Coronary artery (tissue), 2 donors: ENCODE measurements at places on chromosomes 7 and 10.

DNA sequence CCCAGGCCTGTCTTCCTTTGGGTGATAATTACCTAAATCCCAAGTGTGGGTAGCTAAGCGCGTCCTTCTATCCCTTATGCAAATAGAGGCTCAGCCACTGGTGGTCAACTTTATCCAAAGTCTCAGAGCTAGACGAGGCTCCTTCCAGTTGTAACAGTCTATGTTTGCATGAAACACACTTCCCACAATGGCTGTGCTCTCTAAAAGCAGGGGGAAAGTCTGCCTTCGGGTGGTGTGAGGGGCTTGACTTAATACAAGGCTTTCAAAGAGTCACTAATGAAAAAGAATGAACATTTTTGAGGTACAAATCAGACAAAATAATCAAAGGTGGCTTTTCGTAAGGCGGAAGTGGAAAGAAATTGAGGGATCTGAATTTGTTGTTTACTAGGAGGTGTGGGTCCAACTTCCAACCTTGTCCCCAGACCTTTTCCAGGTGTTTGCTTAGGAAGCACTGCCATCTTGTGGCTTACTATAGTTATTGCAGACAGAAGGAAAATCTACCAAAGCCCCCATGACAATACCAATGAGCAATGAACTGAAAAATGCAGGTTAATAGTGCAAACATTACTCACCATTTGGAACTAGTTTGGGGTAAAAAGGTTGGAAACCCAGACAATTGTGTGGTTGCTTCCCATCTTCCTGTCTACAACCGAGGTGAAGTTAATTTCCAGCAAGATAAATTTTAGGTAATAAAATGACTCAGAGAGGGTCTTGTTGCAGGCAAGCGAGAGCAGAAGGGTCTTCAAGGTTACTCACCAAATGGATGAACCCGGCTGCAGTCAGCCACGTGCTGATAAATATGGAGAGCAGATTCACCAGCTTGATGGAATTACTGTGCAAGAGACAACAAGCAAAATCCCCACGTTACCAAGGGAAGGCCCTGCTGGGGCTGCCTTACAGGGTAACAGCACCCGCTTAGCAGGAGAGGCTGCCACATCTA is 525.7 kb downstream of the KCNMA1 start:
- no peak for DNase-seq

DNA sequence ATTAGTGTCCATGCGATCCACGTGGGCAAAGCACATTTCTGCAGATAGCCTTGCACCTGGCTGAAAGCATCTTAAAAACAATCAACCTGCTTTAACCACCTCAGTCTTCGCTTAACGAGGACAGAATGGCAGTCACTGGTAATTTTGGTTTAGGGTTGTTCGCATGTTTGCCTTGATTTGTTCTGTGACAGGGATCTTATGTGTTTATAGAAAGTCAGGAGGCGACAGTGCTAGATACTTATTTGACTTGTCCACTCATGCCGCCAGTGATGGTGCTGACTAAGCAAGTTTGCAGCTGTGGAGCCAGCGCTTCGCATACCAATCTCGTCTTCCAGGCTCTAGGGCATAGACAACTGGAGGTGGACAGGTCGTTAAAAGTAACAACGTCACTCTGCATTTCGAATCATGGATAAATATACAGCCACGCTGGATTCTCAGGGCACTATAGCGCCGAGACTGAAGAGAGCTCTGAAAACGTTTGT is 1.2 kb upstream of the TMEM243 start:
- DNase-seq = no peak

GRCh38 chr10:122647383-122647968 is 52.2 kb downstream of the C10orf120 start:
- peak; percentile 55 for DNase-seq

DNA sequence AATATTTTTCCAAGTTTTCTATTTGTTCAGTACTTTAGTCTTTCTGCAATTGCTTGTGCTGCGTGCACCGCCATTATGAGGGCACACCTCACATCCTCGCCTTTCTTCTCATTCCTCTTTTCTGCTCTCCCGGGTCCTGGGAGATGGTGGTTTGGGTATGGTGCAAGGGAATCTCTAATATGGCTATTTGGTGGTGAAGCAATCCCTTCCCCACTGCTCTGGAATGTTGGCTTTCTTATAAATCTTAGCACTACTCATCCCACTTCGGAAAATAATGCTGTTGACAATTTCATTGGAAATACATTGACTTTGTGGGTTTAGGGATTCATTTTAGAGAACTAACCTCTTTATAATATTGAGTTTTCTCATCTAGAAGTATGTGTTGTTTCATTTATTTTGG is 1.9 kb upstream of the GCK start:
- no peak for DNase-seq

GRCh38 chr10:92969151-92969550 is 91.4 kb upstream of the CYP26C1 start:
- no peak for DNase-seq

GRCh38 chr7:23332910-23333612 is 33.9 kb downstream of the MALSU1 start:
- DNase-seq = no peak

DNA sequence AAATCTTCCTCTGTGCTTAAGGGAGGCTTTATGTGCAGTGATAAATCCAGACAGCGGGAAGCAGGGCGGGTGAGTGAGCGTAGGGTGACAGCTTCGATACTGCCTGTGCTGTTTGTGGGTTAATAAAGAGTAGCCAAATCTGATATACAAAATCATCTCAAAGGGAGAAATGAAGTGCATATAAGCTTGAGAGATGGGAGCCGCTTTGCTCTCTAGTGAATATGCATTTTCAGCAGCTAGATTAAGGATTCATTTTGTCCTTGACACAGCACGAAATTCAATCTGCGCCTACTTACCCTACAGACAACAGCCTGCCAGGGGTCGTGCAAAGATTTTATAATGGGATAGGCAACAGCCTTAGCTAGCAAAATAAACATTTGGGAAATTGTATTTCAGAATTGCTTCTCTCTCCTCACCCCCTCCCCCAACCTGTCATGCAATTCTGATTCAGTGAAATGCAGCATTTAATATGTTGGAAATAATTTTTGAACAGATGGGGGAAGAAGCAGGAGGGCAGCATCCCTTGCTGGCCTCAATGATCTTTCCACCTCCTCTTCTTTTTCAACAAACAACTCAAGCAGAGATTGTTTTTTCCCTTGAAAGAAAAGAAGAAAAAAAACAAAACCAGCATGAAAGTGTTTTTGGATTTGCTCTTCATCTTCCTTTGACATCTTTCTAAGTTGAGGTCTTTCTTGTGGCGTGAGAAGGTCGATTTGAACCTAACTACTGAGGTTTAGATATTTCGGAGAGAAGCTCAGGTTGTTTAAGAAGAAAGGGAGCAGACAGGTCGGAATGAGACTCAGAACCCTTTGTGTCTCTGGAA is 117.9 kb downstream of the AOAH start:
- DNase-seq = no peak

- no peak for DNase-seq
Observed at GRCh38 chr10:124709861-124710260, 34.3 kb downstream of the FAM53B start.

DNA sequence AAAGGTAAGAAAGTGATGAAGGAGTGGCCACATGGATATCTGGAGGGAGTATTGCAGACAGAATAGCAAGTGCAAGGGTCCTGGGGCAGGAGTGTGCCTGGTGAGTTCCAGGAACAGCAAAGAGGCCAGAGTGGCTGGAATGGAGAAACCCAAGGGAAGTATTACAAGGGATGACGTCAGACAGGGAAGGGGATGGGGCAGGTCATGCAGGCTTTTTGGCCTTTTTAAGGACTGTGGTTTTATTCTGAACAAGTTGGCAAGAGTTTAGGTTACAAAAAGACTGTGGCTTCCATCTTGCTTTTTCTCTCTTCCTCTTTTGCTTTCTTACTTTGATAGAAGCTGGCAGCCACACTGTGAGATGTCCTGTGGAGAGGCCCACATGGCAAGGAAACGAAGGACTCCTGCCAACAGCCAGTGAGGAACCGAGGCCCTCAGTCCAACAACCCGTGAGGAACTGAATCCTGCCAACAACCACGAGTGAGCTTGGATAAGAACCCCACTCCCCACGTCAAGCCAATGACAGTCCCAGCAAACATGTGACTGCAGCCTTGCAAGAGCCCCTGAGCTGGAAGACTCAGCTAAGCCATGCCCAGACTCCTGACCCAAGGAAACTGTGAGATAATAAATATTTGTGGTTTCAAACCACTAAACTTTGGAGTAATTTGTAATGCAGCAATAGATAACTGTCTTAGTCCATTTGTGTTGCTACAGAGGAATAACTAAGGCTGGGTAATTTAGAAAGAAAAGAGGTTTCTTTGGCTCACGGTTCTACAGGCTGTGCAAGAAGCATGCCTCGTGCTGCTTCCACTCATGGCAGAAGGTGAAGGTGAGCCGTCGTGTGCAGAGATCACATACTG is 19.8 kb upstream of the KDM7A start:
- no peak for DNase-seq

DNA sequence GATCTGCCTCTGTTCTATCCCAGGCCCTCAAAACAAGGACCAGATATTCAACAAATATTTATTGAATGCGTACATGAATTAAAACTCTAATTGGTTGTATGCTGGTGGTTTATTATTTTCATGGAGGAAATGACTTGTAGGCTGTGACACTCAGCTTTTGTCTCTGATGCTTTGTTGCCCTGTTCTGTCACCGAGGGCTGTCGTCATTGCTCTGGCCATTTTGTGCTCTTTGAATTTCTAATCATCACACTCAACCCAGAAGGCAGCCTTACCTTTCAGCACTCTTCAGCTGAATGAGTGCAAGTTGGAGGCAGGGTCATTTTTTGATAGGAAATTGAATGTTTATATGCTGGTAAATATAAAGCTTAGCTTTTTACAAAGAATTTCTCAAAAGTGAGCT is 14.5 kb downstream of the SRGN start:
- peak; percentile 11 for DNase-seq

DNA sequence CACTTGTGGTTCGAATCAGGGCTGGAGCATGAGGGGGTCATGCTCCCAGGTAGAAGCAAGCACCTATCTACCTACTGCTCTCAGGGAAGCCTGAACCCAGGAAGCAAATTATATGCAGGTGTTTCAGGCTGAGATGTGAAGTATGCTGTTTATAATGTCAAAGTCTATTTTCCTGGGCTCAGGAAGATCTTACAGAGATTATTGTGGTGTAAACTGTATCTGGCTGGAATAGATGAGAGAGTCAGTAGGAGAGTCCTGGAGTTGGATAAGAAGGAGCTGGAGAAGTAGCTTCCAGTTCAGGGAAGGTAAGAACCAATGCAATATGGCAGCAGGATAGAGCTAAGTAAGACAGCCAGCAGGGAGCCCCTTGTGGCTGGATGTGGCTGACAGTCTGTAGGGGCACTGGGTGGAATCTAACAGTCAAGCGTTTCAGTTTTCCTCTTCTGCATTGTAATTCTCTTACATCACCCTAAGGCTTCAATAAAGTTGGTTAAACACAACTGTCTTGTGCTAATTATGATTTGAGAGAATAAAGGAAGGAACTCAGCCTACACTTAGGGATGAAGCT is 105.9 kb upstream of the EEPD1 start:
- DNase-seq = no peak

DNA sequence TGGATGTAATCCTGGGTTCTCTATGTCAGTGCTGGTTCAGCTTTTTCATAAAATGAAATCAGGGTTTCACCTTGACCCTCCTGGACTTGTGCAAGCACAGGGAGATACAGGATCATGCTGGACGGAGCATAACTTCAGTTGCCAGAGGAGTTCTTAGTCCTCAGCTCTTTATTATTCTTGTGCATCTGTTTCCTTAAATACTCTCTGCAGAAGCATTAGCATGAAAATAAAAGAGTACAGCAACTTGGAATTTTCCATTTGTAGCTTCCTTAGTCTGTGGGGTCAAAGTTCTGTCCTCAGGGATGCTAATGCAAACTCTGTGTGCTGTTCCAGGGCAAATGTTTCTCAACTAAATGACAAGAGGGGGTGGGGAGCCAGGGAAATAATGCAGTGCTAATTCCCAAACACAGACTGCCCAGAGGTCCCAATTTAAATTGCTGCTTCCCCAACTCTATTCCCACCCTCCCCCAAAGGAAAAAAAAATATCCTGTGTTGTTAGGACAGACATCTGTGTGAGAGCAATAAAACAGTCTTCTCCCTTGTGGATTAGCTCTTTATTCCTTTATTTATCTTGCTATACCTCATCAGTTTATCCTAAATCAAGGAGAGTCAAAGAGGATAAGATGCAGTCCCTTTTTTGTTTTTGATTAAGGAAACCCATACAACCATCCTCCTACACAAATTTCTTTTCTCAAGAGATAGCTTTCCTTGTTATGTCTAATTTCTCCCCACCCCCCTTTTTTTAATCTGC is 905.0 kb downstream of the LRMDA start:
- DNase-seq = no peak

DNA sequence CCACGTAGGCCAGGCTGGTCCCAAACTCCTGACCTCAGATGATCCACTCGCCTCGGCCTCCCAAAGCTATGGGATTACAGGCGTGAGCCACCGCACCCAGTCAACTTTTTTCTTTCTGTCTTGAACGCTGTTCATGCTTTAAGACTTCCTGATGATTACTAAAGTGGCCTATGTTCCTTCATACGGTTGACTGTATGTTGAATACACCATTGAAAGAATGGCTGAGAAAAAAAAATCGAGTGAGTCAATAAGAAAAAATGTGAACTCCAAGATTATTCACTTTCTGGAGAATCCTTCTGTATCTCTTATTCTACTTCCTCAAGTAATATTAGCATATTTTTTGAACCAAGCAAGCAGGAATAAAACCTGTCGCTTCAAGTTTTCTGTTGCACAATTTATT is 955.0 kb downstream of the GATA3 start:
- DNase-seq = no peak

GRCh38 chr10:118953598-118954393 is 75.7 kb upstream of the NANOS1 start:
- DNase-seq = no peak

DNA sequence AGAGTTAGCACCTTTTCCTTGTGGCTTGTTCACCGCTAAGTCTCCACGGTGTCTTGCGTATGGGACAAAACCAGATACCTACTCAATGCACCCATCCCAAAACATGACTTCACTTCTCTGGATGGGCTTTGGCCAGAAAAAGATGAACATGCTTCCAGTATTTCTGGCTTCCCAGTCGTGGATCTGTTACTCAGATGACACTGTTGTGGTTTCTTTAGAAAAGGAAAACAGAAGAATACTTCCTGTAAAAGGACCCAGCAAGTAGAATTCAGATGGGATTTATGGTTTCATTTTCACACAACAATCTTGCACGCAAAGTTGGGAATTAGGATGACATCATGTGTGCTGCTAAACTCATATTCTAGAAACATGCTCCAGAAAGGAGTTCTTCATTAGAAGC is 216.7 kb downstream of the ADAM12 start:
- DNase-seq = no peak

DNA sequence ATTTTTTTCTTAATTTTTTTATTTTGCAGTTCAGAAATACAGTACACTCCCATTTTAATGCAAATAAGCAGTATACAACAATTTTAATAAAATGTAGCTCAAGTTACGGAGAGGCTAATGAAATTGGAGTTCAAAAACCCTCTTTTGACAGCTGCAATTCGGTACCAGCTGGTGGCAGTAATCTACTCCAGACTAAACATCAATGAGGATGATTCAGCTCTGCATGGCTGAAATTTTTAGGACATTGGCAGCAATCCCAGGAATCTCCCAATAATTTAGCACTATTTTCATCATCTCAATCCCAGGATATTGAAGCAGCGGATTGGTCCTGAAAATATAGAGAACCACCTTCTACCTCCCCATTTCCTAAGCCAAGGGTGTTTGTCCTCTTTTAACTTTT is 278.8 kb downstream of the CACNA2D1 start:
- no peak for DNase-seq
